ENCODE measurements at places on chromosomes 13 and 19. TPM values are rescaled to one million over a fixed set of nuclear protein-coding genes. Genes with fewer than 3 reads are reported as not detected.

- no peak for DNase-seq
Measured at GRCh38 chr13:25966086-25966485, 85.7 kb downstream of the SHISA2 start.

ZNF681 gene
- 11.4 TPM for total RNA-seq

MEIS3 gene
- total RNA-seq: 32.2 TPM

CYP2A7 gene
- not detected for total RNA-seq

DNA sequence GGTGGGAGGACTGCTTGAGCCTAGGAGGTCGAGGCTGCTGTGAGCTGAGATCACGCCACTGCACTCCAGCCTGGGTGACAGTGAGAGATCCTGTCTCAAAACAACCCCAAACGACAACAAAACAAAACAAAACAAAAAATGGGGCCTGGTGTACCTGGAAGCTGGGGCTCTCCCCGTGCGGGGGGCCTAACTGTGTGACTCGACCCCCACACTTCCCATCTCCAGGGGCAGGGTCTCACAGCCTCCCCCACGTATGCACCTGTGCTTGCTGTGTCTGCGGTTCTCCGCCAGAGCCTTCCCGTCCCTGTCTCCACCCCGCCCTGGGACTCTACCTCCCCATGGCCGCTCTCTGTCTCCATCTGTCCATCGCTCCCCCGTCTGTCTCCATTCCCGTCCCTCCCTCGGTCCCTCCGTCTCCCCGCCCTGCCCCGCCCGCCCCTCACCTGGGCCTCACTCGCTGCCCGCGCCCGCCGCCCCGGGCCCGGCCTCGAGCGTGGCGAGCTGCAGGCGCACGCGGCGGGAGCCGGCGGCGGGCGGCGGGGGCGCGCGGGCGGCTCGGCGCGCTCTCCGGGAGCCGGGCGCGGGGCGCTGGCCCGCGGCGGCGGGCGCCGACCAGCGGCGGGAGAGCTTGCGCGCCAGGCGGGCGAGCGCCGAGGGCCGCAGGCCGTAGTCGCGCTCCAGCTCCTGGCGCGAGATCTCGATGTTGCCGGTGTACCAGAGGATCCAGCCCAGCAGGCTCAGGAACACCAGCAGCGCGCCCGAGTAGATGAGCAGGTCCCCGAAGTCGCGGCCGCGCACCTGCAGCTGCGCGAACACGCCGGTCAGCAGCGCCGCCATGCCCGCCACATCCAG lies 587 bp downstream of the TMEM238 start:
- DNase-seq: peak; percentile 88

- no peak for DNase-seq
Measured at GRCh38 chr13:105231579-105231978, 1303.9 kb downstream of the EFNB2 start.

DNA sequence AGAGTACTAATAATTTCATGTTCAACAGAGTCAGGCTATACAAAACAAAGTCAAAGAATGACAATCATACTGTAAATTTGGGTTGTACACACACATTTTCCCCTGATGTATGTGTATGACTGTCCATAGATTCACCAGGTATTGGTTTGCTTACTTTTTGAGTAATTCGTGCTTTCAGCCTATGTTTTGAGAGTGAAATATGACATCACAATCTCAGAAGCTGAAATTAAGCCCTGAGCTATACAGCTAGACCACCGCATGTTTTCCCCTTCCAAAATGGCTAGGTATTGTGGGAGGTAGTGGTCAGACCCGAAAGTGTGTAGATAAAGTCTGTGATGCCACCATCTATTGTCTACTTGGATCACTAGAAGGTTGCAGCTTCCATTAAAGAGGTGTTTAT lies 102.8 kb downstream of the KATNAL1 start:
- no peak for DNase-seq

TMEM221 gene
- 2.2 TPM for total RNA-seq

DNA sequence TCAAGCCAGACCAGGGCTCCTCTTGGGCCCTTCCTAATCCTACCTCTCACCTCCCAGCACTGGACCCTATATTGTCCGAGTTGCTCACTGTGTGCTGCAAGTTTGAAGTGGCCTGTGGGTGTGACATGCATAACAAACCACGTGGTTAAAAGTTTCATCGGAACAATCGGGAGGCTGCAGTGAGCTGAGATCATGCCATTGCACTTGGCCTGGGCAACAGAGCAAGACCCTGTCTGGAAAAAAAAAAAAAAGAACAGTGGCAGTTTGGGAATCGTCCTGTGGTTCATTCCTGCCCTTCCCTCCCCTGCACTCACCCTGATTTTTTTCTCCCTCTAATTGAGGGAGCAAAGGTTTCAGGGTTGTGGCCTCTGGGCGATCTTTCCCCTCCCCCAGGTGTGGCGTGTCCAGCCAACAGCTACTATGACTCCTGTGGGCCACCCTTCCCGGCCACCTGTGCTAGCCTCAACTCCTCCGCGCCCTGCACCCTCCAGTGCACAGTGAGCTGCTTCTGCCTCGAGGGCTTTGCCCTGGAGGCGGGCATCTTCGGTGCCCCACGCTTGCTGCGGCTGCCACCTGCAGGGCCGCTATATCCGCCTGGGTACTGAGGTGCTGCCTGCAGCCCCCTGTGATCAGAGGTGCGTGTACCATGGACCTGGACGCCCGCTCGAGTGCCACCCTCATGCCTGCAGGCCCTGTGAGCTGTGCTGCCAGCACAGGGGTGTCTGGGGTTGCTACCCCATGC lies 16.3 kb upstream of the FXYD3 start:
- no peak for DNase-seq

GRCh38 chr13:93810264-93810663 lies 583.7 kb downstream of the GPC6 start:
- no peak for DNase-seq

DNA sequence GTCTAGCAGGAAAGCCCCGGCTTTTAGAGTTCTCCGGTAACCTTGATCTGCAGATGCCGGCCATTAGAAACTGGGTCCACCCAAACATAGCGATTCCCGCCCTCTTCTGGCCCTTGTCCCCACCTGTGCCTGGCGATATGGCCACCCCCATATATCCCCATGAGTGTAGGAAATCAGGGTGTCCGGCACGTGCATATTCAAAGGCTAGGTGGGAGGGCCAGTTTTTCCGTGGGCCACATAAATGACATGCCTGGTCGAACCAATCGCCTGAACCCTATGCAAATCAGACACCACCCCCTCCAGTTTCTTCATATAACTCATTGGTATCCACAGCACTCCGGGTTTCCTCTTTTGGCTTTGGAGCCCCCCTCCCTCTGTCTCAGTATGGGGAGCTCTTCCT lies 37.4 kb downstream of the ERICH4 start:
- DNase-seq: no peak

GRCh38 chr13:48626077-48626449 lies 27.7 kb upstream of the CYSLTR2 start:
- DNase-seq: no peak

DNA sequence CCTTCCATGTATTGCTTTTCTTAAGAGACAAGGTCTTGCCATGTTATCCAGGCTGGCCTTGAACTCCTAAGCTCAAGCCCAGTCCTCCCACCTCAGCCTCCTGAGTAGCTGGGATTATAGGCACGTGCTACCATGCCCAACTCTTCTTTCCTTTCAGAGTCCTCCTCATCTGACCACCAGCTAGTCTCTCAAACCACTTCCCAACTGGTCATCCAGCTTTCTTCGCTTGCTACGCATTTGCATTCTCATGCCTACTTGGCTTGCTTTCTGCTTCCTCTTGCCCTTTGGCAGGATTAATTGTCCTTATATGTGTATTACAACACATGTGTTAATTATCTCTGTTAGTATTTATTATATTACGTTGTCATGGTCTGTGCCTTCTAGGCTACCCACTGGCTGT lies 6.3 kb downstream of the GPR18 start:
- no peak for DNase-seq

GRCh38 chr19:35752746-35753350 lies 4.0 kb downstream of the HSPB6 start:
- DNase-seq: no peak

DNA sequence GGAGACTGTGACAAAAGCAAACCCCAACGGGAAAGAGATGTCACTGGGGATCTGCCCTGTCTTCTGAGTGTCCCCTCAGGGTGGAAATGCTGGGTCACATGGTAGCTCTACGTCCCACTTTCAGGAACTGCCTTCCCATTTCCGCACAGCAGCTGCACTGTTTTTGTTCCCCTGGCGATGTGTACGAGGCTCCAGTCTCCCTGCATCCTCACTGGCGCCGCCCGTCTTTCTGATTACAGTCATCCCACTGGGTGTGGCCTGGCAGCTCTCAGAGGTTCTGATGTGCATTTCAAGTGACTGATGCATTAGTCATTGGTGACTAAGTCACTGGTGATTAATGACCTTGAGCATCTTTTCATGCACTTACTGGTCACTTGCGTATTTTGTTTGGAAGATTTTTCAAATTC lies 21.2 kb downstream of the PCID2 start:
- DNase-seq: no peak

DNA sequence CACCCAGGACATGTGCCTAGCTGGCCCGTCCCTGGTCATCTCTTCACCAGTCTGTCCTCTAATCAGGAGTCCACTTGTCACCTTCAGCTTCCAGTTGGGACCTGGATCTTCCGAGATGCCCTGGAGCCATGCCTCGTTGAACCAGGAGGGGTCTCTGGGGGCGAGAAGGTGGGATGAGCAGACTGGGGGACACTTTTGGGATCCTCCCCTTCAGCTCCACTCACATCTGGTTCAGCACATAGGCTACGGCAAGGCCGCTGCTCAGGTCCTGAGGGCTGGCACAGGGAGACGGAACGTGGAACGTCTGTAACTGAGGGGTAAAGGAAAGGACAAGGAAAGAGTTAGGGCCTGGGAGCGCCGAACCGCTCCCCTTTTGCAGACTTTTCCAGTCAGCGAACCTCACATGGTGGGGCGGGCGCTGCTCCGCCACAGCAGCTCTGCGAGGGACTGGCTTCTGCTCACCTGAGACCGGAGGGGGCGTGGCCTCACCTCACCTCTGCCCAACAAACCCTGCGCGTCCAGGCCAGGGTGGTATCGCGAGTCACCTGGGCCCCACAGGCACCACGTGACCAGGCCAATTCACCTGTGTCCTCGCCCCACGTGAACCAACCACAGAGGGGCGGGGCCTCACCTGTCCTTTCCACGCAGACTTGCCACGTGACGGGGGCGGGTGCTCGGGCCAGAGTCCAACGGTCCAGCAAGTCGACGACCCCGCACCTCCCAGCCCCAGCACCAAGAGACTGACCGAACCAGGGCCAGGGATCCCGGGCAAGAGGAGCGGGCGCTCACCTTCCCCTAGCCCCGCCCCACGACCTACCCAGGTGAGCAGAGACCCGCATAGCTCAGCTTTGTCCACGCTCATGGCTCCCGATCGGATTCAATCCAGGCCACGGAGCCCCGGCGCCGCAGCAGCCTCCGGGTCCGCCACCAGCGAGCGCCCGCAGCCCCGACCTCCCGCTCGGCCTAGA lies at the start of gene HOOK2:
Gene HOOK2 (minus strand): TSS at position 965 of the 968 bp plus-strand sequence. CDS start 103 bp downstream, at position 862.
- DNase-seq: peak; percentile 37

- DNase-seq: no peak
Measured at GRCh38 chr13:38965281-38965680, 25.4 kb downstream of the STOML3 start.

SBK3 gene
- 15.1 TPM for total RNA-seq

DLL3 gene
- total RNA-seq: 0.37 TPM

EDNRB gene
- 2.2 TPM for total RNA-seq

- no peak for DNase-seq
Measured at GRCh38 chr13:30319130-30319529, 11.8 kb upstream of the KATNAL1 start.

DACT3 gene
- total RNA-seq: 2.2 TPM

- no peak for DNase-seq
Measured at GRCh38 chr19:3278294-3278693, 53.8 kb downstream of the CELF5 start.

OR7A5 gene
- total RNA-seq: not detected

B3GNT8 gene
- not detected for total RNA-seq

CYP2A6 gene
- total RNA-seq: not detected

HRC gene
- total RNA-seq: not detected

DNA sequence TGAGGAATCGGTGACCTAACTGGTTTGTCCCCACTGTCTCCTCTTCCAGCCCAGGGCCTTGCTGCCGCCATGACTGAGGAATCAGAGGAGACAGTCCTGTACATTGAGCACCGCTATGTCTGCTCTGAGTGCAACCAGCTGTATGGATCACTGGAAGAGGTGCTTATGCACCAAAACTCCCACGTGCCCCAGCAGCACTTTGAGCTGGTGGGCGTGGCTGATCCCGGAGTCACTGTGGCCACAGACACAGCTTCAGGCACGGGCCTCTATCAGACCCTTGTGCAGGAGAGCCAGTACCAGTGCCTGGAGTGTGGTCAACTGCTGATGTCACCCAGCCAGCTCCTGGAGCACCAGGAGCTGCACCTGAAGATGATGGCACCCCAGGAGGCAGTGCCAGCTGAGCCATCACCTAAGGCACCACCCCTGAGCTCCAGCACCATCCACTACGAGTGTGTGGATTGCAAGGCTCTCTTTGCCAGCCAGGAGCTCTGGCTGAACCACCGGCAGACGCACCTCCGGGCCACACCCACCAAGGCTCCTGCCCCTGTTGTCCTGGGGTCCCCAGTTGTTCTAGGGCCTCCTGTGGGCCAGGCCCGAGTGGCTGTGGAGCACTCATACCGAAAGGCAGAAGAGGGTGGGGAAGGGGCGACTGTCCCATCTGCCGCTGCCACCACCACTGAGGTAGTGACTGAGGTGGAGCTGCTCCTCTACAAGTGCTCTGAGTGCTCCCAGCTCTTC lies 2.7 kb downstream of the ZNF574 start:
- DNase-seq: no peak

GRCh38 chr13:40652588-40652940 lies 13.9 kb downstream of the FOXO1 start:
- no peak for DNase-seq

SIPA1L3 gene
- 27.0 TPM for total RNA-seq

- DNase-seq: no peak
Measured at GRCh38 chr13:83088858-83089257, 793.4 kb downstream of the SLITRK1 start.

- no peak for DNase-seq
Measured at GRCh38 chr13:27607125-27607524, 13.2 kb downstream of the LNX2 start.

DNA sequence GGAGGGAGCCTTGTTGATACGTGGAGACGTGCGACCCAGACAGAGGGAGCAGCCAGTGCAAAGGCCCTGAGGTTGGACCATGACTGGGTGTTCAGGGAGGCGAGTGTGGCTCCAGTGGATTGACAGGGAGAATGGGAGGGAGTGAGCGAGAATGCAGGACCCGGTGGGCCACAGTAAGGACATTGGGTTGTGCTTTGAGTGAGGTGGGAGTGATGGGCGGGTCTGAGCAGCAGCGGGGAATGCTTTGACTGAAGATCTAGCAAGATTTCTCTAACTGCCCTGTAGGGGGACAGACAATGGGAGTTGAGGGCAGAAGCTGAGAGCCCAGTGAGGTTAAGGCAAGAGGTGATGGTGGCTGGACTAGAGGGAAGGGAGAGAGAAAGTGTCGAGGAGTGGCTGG lies 7.7 kb upstream of the NANOS2 start:
- peak; percentile 66 for DNase-seq

SERPINE3 gene
- total RNA-seq: 0.47 TPM

B9D2 gene
- total RNA-seq: 2.5 TPM

- no peak for DNase-seq
Measured at GRCh38 chr13:52842441-52842840, 6.0 kb downstream of the PCDH8 start.
